Right lobe of liver (tissue), 6 donors: ENCODE measurements at places on chromosomes 2 and 18. TPM values are rescaled to one million over a fixed set of nuclear protein-coding genes. Genes with fewer than 3 reads are reported as not detected.

DNA sequence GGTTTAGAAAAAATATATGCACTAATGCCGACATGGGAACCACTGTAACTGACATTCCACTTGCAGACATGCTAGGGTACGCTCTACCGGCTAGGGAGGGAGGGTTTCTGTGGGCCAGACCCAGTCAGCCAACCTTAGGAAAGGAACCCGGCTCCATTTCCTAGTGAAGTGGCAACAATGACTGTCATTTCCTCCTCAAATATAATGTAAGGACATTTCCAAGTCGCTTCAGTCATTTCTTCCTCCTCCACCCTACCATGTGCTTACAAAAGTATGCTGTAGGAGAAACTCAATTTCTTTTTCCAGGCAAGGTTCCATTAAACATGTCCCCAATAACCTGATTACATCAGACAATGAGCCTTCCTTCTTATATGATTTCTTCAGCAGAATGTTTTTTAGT, 64.3 kb upstream of the PSMD14 start:
- DNase-seq: no peak

DNA sequence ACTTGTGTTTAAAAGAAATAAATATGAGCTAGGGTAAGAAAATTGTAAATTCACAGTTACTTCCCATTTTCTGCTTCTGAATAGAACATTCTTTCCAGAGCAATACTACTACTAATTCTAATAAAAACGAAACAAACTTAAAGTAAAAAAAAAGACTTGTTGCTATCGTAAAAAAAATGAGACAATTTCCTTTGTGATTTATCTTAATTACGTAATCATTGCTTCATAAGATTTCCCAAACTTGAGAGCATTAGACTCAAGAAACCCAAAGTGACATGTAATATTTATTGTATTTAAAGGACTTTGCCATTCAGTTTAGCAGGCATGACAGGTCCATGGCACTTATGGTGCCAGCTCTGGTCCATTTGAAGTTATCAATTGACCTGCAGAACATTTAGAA, 153.8 kb downstream of the AQP4 start:
- DNase-seq: no peak

GRCh38 chr2:236719192-236719635, 149.6 kb downstream of the ACKR3 start:
- DNase-seq: no peak

GRCh38 chr2:119234021-119235019, 10.7 kb downstream of the STEAP3 start:
- DNase-seq: no peak

GRCh38 chr18:66872277-66872676, 268.4 kb upstream of the CDH19 start:
- DNase-seq: no peak

DNA sequence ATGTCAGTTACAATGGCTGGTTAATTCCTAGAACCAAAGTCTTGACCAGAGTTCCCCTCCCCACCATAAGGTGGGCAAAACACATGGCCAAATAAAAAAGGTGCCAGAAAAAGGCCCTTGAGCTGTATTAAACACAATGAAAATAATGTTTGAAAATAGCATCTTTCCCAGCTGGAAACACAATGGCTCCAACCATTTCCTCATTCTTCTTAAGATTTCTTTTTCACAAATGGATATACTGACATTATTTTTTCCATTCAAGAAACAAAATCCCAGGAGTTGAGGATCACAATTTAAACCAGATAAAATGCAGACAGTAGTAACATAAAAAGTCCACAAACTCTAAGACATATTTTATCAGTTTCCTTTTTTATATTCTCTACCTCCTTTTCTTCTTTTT, 143.8 kb downstream of the EXOC6B start:
- DNase-seq: no peak

DNA sequence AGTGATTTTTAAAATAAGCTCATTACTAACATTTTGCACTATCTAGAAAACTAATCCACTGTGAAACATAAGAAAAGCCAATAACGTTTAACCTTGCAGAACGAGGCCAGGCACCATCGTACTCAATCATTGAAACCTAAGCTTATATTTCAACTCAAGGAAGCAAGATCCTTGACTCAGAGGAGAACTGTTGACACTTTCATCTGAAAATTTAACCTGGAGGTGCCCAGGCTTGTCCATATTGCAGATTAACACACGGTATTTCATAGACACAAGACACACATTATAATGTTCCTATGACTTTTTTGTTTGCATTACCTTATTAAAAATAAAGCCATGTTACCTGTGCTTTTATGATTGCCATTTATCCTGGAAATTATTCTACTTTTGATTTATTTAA, 89.6 kb downstream of the ZNF385B start:
- DNase-seq: no peak

GRCh38 chr18:68472701-68473295, 242.1 kb downstream of the TMX3 start:
- no peak for DNase-seq

GRCh38 chr2:148965623-148966437, 72.7 kb upstream of the LYPD6B start:
- no peak for DNase-seq

- DNase-seq: no peak
These were observed 84.7 kb downstream of the TGFA start for GRCh38 chr2:70468878-70469277.

DNA sequence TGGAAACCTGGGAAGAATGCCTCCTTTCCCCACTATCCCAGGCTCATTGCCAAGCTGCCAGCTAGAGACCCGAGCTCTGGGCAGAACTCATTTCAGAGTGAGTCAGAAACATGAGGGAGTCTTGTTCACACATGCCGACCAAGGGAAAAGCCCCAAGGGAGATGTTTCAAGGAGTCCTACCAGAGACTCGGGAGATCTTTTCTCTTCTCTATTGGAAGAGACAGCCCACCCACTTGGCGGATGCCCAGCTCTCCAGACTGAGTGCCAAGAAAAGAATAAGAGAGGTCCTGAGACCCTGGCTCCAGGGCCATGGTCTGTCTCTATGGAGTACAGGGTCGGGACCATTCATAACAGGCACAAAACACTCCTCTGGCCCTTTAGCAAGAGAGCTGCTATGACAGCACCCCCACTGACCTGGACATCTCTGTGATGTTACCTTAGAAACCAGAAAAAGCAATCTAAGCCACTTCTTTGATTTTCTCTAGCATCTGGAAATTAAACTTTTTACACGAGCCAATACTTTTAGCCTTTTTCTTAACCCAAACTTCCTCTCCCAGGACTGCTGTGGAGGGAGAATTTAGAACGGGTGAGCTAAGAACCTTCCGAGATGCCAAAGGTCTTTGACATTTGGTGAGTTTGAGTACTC, 18.5 kb upstream of the IGFBP5 start:
- no peak for DNase-seq

GRCh38 chr2:240466579-240467148, 31.2 kb downstream of the GPC1 start:
- DNase-seq: peak; percentile 41

DNA sequence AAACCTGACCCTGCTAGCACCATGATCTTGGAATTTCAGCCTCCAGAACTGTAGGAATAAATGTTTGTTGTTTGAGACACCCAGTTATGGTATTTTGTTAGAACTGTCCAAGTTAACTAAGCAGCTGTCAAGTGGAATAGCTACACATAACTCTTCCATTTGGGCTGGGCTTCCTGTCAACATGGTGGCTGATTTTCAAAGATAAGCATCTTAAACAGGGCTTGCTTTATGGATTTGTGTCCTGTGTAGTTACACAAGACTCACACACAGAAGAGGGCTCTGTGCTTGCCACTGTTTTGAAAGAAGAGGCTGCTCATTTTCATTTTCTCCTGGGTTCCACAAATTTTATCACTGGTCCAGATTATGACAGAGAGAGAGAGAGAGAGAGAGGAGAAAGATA, 35.7 kb downstream of the GCG start:
- DNase-seq: no peak

DNA sequence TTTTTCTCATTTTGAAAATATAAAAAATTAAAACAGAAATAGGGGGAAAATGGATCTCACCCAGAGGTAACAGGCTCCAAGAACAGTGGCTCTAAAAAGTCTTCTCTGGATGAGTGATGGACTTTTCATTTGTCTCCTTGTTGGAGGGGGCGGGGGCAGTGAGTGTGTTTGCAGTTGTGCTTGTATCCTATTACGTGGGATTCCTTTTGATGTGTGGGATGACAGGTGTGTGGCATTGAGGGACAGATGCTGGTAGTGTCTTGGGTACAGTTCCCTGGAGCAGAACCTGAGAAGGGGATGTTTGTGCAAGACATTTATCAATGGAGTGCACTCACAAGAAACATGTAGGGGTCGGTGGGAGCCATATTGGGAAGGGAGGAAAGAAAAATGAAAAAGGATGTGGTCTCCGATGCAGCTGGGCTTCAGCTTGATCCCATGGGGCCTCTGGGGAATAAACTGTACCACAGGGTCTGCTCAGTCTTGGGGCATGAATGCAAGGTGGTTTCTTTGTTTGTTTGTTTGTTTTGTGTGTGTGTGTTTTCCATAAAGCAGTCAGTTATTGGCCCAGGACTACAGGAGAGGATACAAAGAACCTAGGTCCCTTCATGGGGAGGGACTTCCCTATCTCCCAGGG, 120.0 kb upstream of the SLC35G4 start:
- no peak for DNase-seq

- DNase-seq: no peak
These were observed 67.4 kb upstream of the HS6ST1 start for GRCh38 chr2:128386066-128386465.

DNA sequence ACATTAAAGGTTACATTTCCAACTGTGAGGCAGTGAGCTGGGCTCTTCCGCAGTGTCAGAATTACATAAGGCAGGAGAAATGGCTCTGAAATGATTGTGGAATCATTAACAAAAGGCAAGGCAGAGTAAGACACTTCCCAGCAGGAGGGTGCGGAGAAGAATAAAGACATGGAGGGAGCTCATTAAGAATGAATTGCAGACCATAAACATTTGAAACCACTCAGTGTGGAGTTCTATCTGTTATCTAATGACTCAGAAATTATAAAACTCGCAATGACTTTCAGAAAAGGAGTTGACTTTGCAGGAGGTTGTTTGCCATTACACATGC, 77.0 kb downstream of the SMIM21 start:
- no peak for DNase-seq

GRCh38 chr2:3183766-3184165, 193.9 kb downstream of the EIPR1 start:
- peak; percentile 24 for DNase-seq

DNA sequence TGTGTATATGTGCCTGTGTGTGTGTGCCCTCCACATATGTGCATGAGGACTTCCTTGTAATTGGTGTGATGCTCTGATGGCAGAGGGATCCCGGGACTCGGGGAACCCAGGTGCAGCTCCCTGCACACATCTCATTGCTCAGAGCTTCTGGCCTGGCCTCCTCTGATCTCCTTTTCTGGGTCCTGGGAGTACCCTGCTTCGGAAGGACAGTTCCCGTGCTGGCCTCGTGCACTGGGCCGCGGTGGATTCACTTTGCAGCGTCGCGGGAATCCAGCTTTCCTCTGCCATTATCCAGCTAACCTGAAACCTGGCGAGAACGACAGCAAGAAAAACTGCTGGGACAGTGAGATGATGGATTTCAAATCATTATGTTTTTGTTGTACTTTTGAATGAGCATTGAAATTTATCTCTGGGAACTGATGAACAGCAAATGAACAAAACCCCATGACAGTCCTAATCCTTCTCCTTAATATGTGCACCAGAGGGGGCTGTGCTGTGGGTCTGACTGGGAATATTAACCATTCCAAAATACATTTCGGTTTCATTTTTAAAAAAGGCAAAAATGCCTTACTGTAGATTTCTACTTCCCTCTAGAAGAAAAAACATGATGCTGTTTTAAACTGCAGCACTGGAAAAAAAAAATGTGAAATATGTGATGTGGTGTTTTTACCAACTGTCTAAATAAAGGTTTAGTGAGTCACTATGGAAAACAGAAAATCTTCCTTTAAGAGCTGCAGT, 78.2 kb downstream of the PTGR3 start:
- DNase-seq: no peak

- no peak for DNase-seq
These were observed 245.2 kb downstream of the CDCA7 start for GRCh38 chr2:173599821-173600359.

DNA sequence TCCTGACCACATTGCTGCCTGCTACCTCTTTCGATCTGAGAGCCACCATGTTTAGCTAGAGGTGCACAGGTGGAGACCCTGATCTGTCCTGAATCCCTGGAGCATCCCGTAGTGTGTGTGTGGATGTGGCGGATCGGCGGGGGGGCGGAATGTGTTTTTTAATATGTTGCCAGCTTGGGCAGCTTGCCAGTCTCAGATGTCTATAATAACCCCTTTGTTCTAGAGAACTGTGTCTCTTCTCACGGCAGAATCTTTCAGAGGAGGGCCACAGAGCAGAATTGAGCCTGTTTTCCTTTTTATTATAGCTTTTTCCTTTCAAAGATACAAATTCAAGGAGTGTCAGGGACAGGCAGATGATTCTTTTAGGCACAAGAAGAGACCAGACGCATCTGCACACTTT, 934.1 kb upstream of the KLHL29 start:
- no peak for DNase-seq

- DNase-seq: no peak
These were observed 60.0 kb downstream of the MYO1B start for GRCh38 chr2:191304939-191305875.

DNA sequence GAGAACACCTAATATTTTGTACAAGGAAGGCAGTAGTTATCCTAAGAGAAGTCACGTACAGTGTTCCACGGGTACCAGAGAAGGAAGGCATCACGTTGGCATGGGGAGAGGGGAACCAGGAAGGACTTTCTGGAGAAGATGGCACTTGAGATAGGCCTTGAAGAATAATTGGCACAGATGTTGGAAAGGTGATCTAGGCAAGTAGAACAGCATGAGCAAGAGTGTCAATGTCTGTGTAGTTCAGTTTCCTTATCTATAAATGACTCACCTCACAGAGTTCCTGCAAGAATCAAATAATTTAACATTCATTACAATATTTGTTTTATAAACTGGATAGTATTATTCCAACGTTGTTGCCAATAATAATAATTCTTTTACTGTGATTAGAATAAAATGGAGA, 48.3 kb upstream of the BZW1 start:
- no peak for DNase-seq

- DNase-seq: no peak
These were observed 61.3 kb upstream of the ITSN2 start for GRCh38 chr2:24421668-24422067.

- no peak for DNase-seq
These were observed 242.6 kb downstream of the PHLPP1 start for GRCh38 chr18:62957885-62958472.

GRCh38 chr18:50397023-50397422, 22.2 kb downstream of the SKA1 start:
- DNase-seq: no peak

The FAM98A gene
- total RNA-seq: 30.4 TPM

The TACR1 gene
- not detected for total RNA-seq

The TLX2 gene
- not detected for total RNA-seq

The MYO1B gene
- 206 TPM for total RNA-seq

The CROCC2 gene
- total RNA-seq: not detected

The GAD1 gene
- not detected for total RNA-seq

The FARP2 gene
- total RNA-seq: 28.9 TPM

The RAMP1 gene
- total RNA-seq: 24.2 TPM

The OSR1 gene
- 0.18 TPM for total RNA-seq

The UBXN4 gene
- 68.0 TPM for total RNA-seq
